LoVo (cell line): ENCODE measurements at places on chromosomes 6 and 20.

- no peak for DNase-seq
These were observed 46.4 kb downstream of the CNR1 start for GRCh38 chr6:88119769-88120168.

DNA sequence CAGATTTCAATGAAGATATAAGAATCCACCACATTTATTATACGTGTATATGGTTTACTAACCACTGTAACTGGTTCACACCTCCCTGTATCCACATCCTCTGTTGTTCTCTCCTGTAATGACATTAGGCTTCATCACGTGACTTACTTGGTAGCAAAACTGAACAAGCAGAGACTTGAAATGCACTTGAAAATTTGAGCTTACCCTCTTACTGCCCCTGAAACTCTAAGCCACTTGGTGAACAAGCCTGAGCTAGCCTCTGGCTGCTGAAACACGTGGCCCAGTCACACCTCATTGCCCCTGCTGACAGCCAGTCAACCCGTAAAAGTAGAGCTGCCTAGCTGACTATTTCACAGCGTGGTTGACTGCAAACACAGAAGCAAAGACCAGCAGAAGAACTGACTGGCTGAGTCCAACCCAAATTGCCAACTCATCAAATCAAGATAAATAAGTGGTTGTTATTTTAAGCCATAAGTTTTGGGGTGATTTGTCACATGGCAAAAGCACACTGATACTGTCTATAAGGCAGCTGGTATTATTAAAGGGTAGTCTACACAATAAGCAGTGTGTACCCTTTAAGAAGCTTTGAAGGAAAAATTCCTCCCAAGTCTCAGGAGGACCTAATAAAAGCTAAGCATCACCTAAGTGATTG is 109.0 kb downstream of the RALGAPA2 start:
- no peak for DNase-seq

DNA sequence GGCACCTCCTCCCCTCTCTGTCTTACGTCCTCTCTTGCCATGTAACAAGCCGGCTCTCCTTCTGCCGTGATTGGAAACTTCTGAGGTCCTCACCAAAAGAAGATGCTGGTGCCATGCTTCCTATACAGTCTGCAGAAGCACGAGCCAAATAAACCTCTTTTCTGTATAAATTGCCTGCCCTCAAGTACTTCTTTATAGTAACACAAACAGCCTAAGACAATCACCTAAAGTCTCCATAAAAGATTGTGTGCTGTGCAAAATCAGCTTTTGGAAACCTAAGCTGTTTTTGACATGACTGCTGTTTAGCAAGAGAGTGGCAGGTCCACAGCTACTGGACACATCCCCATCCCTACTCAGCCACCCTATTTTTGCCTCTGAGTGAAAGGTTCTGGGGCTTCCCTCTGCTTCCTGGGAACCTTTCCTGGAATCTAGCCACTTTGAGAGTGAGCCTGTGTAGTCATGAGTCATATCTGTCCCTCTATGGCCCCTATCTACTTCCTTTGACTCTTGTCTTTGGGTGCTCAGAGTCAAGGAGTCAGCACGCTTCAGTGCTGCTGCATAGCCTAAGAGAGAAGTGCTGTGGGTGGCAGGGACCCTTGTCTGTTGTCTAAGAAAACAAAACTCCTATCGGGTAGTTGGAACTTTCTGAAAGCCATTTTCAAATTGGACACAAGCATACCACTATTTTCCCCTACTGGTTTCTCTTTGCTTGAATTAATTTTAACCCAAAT is 110.0 kb downstream of the PPP1R14C start:
- DNase-seq: peak; percentile 15

DNA sequence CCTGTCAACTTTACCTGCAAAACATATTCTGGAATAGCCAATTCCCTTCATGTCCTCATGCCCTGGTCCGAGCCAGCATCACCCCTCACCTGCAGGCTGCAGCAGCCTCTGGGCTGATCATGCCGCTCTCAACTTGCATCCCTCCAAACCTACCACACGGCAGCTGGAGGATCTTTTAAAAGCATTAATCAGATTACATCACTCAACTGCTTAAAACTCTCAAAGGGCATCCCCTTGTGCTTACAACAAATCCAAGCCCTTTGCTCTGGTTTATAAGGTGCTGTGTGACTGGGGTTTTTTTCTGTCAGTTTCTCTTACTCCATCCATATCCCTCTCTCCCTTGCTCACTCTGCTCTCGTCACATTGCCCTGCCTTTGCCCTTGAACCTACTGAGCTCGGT is 24.0 kb downstream of the CD40 start:
- no peak for DNase-seq

DNA sequence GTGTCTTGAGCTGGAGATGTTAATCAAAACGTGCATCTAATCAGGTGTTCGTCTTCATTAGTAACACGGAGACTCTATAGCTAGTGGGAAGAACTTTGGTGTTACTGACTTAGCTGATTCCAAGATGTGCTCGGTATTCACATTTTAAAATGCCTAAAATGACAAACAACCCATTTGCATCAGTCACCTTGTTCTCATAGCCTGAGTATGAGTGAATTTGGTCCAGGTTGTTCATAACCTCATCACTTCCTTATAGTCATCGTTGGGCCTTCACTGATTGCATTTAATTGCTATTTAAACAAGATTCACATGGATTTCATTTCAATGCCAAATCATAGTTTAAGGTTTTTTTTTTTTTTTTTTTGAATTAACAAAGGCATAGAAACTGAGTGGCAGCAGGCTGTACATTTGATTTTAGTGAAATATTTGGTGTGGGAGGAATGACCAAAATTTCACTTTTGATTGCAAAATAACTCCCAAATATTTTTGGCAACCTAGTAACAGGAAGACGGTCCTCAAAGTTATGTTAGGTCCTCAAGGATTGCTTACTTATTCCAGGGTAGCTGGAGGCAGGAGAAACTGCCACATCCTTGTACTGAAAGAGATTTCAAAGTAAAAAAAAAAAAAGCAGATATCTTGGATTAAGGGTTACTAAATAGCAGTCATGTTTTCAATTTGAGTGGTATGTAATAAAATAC is 104.7 kb downstream of the JARID2 start:
- no peak for DNase-seq

GRCh38 chr20:23130622-23131140 is 44.6 kb upstream of the CD93 start:
- DNase-seq: no peak

DNA sequence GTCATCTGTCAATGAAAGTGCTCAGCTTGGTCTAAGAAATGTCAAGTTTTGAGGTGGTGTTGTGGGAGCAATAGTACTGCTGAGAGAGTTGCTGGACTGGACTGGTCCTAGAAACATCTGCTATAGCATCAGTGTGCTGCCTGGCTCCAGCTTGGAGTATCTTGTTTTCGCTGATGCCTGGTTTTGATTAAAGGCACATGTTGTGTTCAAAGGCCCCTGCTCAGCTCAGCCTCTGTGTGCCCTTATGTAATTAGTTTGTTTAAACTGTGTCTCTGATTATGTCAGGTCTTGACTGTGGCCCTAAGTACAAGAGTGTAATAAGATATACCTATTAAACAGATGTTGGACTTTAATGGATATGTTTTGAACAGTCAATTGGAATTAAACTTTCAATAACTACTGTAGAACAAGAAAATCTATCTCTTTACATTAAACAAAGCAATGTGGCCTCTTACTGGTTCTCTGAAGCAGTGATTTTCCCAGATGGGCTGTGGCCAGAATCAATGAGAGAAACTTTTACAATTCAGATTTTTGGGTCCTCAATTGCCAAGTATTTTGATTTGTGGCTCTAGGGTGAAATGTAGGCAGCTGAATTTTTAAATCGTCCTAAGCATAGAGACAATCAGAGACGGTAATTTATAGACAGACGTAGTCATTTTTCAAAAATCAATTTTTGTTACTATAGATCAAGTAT is 668.2 kb downstream of the DHX35 start:
- no peak for DNase-seq

DNA sequence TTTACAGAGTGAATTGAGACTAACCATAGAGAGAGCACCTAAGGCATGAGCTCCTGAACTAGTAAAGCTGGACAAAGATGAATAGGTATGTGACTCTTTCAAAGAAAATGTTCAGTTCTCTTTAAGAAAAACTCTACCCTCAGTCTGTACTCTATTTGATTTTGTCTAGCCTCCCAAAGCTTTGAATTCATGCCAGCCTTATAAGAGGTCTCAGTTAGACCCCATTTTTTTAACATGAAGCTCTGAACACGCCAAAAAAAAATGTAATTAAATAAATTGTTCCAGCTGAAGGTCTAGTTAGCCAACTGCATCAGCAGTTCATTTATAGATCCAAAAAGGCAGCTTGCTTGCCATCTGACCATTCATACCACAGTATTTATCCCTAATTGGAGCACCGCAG is 71.6 kb downstream of the COL9A1 start:
- no peak for DNase-seq

- no peak for DNase-seq
These were observed 11.7 kb downstream of the LCA5 start for GRCh38 chr6:79525272-79526100.

GRCh38 chr6:132592855-132593254 is 3.3 kb upstream of the TAAR5 start:
- no peak for DNase-seq

DNA sequence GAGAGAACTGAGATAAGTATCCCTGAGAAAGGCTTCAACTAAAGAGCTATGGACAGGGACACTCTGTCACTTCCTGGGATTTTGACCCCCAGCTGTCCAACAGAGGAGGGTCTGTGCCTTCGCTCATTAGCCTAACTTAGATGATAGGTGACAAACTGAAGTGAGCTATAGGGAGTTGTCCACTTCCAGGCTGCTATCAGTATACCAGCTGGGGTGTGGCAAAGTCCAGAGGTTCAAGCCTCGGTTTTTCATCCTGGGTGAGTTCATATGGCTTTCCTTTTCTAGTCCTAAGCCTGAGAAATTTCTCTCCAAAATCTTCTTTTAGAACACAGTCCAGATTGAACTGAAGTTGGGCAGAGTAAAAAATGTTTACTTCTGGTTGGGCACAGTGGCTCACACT is 5.9 kb upstream of the PAQR8 start:
- DNase-seq: no peak

GRCh38 chr6:33213989-33214335 is 5.7 kb downstream of the RING1 start:
- no peak for DNase-seq
